Ovary (tissue), 10 donors: ENCODE measurements at places on chromosomes 11 and 22. TPM values are rescaled to one million over a fixed set of nuclear protein-coding genes. Genes with fewer than 3 reads are reported as not detected.

The POTEH gene
- not detected for total RNA-seq

The OR4C12 gene
- not detected for total RNA-seq

DNA sequence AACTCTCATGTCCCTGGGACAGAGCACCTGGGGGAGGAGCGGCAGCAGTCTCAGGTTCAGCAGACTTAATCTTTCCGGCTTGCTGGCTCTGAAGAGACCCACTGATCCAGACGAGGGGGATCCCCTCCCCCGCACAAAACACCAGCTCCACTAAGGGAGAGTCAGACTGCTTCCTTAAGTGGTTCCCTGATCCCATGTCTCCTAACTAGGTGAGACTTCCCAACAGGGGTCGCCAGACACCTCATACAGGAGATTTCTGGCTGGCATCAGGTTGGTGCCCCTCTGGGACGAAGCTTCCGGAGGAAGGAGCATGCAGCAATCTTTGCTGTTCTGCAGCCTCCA lies 157.2 kb upstream of the TMEM45B start:
- no peaks in the 10 kb centered on the region for H3K4me1 ChIP-seq
- no peaks in the 10 kb centered on the region for H3K27me3 ChIP-seq
- no peak for DNase-seq
- no peak overlapping the region for H3K4me3 ChIP-seq
- no peak overlapping the region for H3K27ac ChIP-seq

DNA sequence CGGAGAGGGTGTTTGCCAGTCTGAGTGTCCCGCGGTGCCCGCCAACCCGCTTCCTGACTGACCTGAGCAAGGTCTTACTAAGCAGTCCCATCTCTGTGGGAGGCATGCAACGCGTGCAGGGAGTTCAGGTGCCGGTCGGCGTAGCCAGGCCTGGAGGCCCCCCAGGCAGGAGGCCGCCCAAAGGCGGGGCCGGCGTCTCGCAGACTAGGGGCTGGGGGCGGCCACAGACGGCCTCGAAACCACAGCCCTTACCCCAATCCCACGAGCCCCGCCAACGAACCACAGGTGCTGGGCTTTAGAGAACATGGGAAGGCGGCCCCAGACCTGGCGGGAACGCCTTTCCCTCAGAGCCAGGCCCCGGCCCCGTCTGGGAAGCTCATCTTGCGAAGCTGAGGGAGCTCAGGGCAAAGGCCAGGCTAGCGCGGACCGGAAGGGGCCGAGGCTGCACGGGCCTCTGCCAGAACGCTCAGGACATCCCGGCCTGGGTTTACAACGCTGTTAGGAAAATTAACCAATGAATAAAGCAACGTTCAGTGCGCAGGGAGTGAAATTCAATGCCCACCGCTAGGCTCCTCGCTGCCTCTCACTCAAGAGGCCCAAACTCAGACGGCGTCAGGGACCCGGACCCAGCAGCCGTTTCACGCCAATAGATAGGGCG lies 2.1 kb upstream of the MTFP1 start:
- peak overlapping the region; percentile 97 for H3K27ac ChIP-seq
- peak overlapping the region; percentile 55 for H3K4me3 ChIP-seq
- no peaks in the 10 kb centered on the region for H3K36me3 ChIP-seq

The SHANK3 gene
- total RNA-seq: 9.7 TPM

DNA sequence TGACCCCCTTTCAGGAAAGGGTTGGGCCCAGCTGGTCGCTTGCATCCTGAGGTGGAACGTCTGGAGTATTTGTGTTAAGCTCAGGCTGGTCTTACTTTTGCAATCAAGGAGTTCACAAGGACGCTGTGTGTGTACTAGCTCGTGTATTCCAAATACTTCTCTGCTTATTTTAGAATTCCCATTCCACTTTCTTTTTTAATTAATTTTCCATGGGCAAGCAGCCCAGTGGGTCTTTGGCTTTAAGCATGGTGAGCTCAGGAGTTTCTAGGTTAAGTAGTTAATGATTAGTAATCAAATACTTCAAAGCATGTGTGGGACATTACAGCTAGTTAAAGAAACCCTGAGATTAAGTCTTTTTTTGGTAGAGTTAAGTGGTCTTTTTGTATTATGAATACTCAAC lies 68.6 kb downstream of the CSNK2A3 start:
- DNase-seq: no peak
- no peaks in the 10 kb centered on the region for H3K36me3 ChIP-seq
- no peak overlapping the region for H3K27ac ChIP-seq

DNA sequence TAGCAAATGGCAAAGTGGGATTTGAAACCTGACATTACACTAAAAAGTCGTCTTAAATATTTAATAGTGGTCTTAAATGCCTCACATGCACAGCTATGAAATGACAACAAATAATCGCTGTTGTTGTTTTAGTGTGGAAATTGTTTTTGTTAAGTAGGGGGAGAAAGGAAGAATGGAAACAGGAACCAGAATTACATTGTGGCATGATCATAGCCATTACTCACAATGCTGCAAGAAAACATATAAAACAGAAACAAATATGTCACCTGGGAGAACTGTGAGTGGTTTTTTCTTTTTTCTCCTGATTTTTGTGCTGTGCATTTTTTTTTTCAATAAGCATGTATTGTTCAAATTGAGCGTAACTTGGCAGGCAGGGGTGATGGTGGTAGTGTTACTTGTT lies 22.9 kb downstream of the FAM76B start:
- DNase-seq: no peak
- no peaks in the 10 kb centered on the region for H3K36me3 ChIP-seq
- H3K4me1 ChIP-seq: no peaks in the 10 kb centered on the region
- no peaks in the 10 kb centered on the region for H3K27me3 ChIP-seq
- H3K4me3 ChIP-seq: no peak overlapping the region

The ADORA2A gene
- 5.0 TPM for total RNA-seq

DNA sequence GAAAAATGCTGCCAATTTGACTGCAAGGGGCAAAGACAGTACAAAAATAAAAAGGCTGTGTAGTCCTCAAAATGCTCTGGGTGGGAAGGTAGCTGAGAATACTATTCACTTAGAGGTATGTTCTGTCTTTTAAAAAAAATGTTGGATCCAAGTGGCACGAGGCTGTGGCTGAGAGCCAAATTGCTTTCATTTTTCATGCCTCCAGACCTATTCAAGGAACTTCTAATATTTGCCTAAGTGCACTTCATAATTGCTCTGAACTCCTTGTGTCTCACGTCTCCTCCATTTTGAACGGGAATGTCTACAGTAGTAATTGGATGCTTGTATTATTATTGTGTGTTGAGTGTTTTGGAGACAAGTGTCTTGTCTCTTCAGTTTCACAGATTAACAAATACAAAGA lies 19.1 kb upstream of the SLC22A25 start:
- DNase-seq: no peak
- no peaks in the 10 kb centered on the region for H3K4me1 ChIP-seq
- H3K4me3 ChIP-seq: no peak overlapping the region
- no peaks in the 10 kb centered on the region for H3K36me3 ChIP-seq
- no peaks in the 10 kb centered on the region for H3K27me3 ChIP-seq
- H3K27ac ChIP-seq: no peak overlapping the region

DNA sequence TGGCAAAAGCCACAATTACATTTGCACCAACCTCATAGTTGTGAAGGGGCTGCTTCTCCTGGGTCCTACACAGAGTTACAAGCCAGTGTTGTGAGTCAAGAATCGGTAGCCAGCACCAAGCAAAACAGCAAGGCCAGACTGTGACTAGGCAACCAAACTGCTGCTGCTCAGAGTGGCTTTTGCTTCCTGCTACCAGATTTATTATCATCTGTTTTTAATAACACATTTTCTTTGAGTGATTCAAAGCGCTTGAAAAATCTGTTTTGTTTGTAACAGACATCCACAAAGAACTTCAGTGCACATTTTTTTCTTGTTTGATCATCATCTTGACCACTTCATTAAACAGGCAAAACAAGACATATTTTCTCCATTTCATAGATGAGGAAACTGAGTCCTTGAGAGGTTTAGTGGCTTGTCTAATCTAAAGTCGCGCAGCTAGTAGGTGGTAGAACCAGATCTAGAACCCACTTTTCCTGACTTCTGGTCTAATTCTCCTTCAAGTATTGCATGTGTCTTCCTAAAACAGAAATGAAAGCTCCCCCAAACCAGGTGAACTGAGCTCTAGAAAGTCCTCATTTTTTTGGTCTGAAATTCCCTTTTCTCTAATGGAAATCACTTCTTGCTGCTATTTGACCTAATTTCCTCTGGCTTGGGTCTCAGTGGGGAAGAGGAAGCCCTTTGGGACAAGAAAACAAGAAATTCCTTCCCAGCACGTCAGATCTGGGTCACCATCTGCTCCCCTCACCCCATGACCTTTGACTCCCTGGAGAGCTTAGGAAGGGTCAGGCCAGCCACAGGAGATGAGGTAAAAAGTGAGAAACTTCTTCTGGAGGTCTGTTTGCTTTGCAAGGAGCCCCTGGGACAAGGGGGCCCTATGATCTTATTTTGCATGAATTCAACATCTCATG lies 39.9 kb downstream of the CWC15 start:
- no peaks in the 10 kb centered on the region for H3K36me3 ChIP-seq
- peaks cover 1% of the 10 kb centered on the region for H3K4me1 ChIP-seq
- H3K27ac ChIP-seq: no peak overlapping the region
- H3K4me3 ChIP-seq: no peak overlapping the region
- H3K27me3 ChIP-seq: no peaks in the 10 kb centered on the region

GRCh38 chr11:70740488-70740851 lies 342.1 kb downstream of the CTTN start:
- no peaks in the 10 kb centered on the region for H3K27me3 ChIP-seq
- H3K4me3 ChIP-seq: no peak overlapping the region
- H3K36me3 ChIP-seq: no peaks in the 10 kb centered on the region

- H3K27ac ChIP-seq: no peak overlapping the region
- H3K4me1 ChIP-seq: no peaks in the 10 kb centered on the region
- no peaks in the 10 kb centered on the region for H3K27me3 ChIP-seq
- H3K4me3 ChIP-seq: no peak overlapping the region
Observed at GRCh38 chr22:45720839-45721378, 49.3 kb downstream of the ATXN10 start.

The OR5A1 gene
- not detected for total RNA-seq

The SLC22A12 gene
- total RNA-seq: not detected

The KRTAP5-9 gene
- not detected for total RNA-seq

- no peaks in the 10 kb centered on the region for H3K27me3 ChIP-seq
- no peak overlapping the region for H3K27ac ChIP-seq
- no peaks in the 10 kb centered on the region for H3K4me1 ChIP-seq
- no peak overlapping the region for H3K4me3 ChIP-seq
- H3K36me3 ChIP-seq: no peaks in the 10 kb centered on the region
Observed at GRCh38 chr11:47111318-47111804, 65.3 kb downstream of the ARFGAP2 start.

DNA sequence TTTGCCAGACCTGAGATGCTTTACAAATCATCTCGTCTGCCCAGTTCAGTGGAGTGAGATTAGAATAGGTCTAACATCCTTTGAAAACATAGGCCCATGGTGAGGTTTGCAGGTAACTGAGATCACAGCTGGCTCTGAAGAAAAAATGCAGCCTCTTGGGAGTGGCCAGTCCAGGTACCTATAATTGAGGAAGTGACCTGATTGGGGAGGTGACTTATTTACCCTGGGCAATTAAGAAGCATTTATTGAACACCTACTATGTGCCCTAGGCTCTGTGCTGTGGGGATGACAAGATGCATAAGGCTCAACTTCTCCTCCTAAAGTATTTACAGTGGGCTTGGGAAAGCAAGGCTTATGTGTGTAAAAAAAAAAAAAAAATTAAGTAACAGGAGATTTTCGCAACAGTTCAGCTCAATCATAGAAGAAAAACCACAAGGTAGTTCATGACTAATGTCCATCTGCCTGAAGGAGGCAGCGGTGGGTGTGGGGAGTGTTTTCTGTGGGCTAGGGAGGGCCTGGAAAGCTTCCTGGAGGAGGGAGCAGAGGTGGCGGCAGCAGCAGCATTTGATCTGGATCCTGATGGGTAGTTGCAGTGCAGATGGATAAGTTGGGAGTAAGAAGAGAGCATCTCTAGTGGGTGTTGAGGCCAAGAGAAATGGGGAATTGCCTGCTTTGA lies 16.1 kb downstream of the MICAL2 start:
- H3K27ac ChIP-seq: no peak overlapping the region
- H3K4me1 ChIP-seq: no peaks in the 10 kb centered on the region
- no peak for DNase-seq
- H3K4me3 ChIP-seq: no peak overlapping the region
- H3K36me3 ChIP-seq: no peaks in the 10 kb centered on the region

DNA sequence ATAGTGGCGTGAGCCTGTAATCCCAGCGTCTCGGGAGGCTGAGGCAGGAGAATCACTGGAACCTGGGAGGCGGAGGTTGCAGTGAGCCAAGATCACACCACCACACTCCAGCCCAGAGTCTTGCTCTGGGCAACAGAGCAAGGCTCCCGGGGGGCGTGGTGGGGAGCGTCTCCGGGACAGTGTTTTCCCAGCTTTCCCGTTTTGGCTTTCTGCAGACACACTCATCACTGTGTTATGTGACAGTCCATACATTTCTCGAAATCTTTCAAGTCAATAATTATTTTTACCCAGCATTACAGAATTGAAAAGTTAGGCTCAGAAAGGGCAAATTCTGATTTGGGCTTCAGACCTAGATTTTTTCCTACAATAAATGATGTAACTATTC lies 31.7 kb downstream of the NEAT1 start:
- no peak for DNase-seq
- H3K4me1 ChIP-seq: peaks cover 11% of the 10 kb centered on the region
- H3K27me3 ChIP-seq: no peaks in the 10 kb centered on the region
- H3K27ac ChIP-seq: peak overlapping the region; percentile 88
- no peaks in the 10 kb centered on the region for H3K36me3 ChIP-seq

DNA sequence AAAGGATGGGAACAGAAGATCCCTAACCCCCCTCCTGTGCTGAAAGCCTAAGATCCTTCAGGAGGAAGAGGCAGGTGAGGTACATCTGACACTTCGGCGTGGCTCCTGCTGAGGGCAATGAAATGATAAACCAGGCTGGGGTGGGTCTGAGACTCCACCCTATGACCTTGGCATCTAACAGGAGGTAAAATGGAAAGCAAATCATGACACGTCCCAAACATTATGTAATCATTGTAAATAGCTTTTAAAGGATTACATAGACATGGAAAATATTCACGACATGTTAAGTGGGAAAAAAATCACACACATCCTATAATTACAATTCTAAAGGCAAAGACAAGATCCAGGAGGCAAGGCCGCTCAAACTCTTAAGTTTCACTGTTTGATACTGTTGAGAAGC lies 70.5 kb downstream of the LINC01488 start:
- no peaks in the 10 kb centered on the region for H3K4me1 ChIP-seq
- H3K27me3 ChIP-seq: no peaks in the 10 kb centered on the region
- H3K36me3 ChIP-seq: no peaks in the 10 kb centered on the region
- DNase-seq: no peak
